Upper lobe of right lung (tissue), 1 donor: ENCODE measurements at places on chromosomes 16 and 17.
A peak's percentile ranks its signal among the peaks of the same experiment; 100 is the strongest.

- DNase-seq, result peak; percentile 82
These were observed 47.0 kb downstream of the PGS1 start for GRCh38 chr17:78425429-78425828.

- no peak for DNase-seq
These were observed 415.9 kb upstream of the ERCC4 start for GRCh38 chr16:13503960-13504635.

DNA sequence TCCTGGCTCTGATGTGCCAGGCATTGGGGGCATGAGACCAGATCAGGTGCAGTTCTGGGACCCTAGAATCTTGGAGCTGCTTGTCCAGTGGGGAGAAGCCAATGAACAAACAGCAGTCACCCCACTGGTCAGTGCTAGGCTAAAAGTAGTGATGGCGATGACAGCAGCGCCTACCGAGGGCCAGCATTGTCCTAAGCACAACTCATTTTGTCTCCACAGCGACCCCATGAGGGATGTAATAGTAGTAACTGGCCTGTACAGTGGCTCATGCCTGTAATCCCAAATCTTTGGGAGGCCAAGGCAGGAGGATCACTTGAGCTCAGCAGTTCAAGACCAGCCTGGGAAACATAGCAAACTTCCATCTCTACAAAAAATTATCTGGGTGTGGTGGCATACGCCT, 6.2 kb downstream of the SMCR8 start:
- DNase-seq, result no peak

DNA sequence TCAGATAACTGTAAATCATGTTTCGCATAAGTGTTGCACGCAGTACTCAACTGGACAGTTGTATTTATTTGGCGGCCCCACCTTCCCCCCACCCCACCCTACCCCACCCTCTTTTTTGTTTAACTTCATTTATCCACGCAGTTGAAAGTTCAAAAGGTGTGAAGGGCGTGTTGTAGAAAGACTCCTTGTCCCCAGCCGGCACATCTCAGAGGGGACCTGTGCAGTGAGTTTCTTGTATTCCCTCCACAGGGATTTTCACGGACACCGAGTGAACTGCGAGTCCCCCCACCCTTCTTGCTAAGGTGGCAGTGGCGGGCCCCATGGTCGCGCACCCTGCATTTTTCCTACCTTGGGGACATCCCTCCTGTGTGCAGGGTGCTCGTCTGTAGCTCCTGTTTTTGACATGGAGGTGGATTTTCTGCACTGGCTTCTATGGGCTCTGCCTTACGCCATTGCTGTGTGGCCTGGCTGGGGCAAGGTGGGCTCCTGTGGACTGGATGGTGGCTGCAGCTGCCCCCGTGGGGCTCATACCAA, 36.2 kb downstream of the ADCY7 start:
- DNase-seq, result peak; percentile 56

GRCh38 chr17:52420555-52421078, 262.1 kb upstream of the CA10 start:
- no peak for DNase-seq

- no peak for DNase-seq
These were observed 42.0 kb downstream of the BAHCC1 start for GRCh38 chr17:81437191-81437651.

DNA sequence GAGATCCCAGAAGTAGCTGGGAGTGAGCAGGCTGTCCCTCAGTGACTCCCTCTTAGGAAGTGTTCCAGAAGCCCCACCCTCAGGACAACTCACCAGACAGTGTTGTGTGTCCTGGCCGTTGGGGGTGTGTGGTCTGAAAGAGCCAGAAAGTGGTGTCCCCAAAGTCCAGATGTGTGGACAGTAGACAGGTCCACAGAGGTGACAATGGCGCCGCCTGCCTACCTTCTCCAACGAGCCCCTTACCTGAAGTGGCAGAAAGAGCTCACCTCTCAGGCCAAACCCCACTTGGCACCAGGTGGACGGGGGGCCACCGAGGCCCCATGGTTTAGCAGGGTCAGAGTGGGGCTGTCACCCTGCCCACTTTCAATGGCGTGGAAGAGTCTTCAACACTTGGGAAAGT, 19.9 kb downstream of the C17orf100 start:
- DNase-seq, result no peak

DNA sequence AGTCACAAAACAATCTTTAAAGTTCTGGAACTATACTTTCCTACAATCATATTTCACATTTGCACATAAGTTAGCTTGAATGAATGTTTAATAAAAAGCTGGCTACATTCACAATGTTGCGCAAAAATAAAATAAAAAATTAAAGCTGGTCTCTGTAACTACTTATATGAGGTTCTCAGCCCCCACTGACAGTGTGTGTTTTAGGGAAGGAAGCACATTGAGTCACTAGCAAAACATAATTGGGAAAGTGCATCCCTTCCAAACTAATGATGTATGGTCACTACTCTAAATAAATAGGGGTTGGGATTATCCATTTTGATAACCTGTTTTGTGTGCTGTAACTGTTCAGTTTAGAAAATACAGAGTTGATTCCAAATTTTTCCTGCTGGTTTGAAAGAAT, 251.9 kb downstream of the IRX3 start:
- no peak for DNase-seq

GRCh38 chr17:8210761-8211458, 535 bp upstream of the AURKB start:
- DNase-seq, result no peak

DNA sequence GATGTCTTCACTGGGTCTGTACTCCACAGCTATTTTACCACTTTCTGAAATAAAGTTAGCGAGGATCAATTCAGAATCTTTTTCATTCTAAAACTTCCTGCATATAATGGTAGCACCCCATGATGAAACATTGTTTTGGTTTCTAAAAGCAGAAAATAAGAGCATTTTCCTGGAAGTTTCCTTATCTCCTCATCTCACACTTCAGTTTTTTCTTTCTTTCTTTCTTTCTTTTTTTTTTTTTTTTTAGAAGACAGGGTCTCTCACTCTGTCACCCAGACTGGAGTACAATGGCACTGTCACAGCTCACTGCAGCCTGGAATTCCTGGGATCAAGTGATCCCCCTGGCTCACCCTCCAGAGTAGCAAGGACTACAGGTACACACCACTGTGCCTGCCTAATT, 10.3 kb downstream of the RDM1 start:
- no peak for DNase-seq

DNA sequence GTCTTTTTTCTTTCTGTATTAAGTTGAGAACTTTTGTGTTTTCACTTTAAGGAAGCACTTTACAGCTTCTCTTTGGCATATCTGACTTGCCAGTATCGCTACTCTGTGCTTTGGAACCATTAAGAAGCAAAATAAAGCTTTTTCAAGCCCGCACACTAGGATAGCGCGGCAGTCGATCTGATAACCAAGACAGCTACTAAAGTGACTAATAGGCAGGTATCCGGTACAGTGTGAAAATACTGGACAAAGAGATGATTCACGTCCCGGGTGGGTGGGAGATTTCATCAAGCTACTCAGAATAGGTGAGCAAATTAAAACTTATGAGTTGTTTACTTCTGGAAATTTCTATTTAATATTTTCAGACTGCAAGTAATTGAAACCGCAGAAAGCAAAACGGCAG, 53.8 kb downstream of the SHISA6 start:
- DNase-seq, result no peak

DNA sequence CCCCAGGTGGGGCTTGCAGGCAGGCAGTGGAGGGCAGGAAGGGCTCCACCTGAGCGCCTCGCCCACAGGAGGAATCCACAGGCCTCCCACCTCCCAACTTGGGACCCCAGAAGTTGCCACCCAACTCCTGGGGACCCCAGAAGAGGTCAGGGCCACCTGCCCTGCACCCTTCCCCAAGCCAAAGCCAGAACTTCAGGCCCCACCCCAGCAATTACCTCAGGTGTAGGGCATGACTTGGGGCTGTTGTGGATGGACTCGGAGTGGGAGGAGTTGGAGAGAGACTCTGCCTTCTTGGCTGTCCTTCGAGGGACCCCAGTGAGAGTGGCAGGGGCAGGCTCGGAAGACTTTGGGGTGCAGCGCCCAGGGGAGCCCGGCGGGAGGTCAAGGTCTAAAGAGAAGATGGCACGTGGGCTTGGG, 10.5 kb downstream of the TSPOAP1 start:
- peak; percentile 49 for DNase-seq

DNA sequence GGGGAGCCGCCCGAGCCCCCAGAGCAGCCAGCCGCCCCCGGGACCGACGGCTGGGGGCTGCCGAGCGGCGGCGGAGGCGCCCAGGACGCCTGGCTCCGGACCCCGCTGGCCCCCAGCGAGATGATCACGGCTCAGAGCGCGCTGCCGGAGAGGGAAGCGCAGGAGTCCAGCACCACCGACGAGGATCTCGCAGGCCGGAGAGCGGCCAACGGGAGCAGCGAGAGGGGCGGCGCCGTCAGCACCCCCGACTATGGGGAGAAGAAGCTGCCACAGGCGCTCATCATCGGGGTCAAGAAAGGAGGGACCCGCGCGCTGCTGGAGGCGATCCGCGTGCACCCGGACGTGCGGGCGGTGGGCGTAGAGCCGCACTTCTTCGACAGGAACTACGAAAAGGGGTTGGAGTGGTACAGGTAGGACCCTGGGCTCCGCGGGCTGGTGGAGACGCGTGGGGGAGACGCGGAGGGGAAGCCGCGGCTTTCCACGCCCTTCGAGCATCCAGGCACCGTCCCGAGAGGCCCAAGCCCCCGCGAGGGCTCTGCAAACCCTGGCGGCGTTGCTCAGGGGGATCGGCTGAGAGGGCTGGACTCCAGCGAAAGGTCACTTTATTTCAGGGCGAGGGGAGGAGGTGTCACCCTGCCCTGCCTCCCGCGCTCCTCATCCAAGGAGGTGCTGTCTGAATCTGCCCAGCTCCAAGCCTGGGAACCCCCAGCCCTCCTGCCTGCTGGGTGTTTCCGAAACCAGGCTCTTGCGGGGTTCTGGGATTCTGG, 1.2 kb downstream of the HS3ST4 start:
- DNase-seq, result no peak

- no peak for DNase-seq
These were observed 14.2 kb downstream of the SNX20 start for GRCh38 chr16:50666658-50667496.

DNA sequence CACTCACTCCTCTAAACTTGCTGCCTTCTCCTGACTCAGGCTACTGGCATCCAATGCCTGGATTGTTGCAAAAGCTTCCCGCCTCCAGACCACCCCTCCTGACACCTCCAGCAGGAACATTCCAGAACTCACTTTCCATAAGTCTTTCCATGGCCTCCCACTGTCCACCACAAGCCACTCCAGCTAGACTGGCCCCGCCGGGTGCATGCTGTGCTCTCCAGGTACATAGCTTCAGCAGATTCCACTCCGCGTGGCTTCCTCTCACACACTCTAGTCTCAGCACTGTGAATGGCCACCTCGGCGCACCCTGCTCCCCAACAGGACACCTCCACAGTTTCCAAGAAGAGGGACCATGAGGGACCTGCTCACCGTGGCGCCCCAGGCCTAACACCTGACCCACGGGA, 25.9 kb upstream of the FAAP100 start:
- no peak for DNase-seq

GRCh38 chr16:27489421-27489820, 60.3 kb downstream of the GTF3C1 start:
- DNase-seq, result no peak

- DNase-seq, result no peak
These were observed 236.4 kb upstream of the AXIN2 start for GRCh38 chr17:65797809-65798208.

GRCh38 chr16:66171578-66171977, 194.9 kb upstream of the CDH5 start:
- no peak for DNase-seq

GRCh38 chr17:75904749-75905521, at the start of gene MRPL38:
MRPL38 (minus strand) TSS chr17:75904884; CDS start chr17:75904875, 9 bp downstream.
- peak; percentile 98 for DNase-seq
